ENCODE measurements at places on chromosomes 7 and 10.
A peak's percentile ranks its signal among the peaks of the same experiment; 100 is the strongest.

- no peak for DNase-seq
Observed at GRCh38 chr10:104690959-104691358, 49.9 kb downstream of the SORCS3 start.

- DNase-seq, result no peak
Observed at GRCh38 chr7:46212425-46213153, 291.5 kb upstream of the IGFBP3 start.

DNA sequence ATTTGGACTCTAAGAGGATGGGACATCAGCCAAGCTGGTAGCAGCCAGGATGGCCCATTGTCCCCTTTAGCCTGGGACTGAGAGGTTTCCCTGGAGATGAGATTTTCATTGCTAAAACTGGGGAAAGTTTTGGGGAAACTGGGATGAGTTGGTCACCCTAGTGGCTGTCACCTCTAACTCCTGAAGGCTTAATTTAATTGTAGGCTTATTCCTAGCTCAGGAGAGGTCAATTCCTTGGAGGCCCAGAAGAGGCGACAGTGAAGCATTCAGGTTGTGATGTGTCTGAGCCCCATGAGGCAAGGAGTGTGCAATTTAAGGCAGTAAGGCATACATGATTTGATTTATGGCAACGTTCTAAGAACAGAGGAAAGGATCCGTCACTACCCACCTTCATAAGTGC lies 24.9 kb upstream of the JAZF1 start:
- DNase-seq, result no peak

- no peak for DNase-seq
Observed at GRCh38 chr10:58140691-58141347, 126.9 kb downstream of the IPMK start.

GRCh38 chr7:155911471-155912105 lies 99.3 kb upstream of the SHH start:
- DNase-seq, result no peak

- no peak for DNase-seq
Observed at GRCh38 chr10:24569330-24569796, 154.3 kb downstream of the ARHGAP21 start.

- DNase-seq, result no peak
Observed at GRCh38 chr10:49384268-49384953, 11.5 kb downstream of the DRGX start.

- no peak for DNase-seq
Observed at GRCh38 chr7:51318001-51318400, 1.4 kb upstream of the COBL start.

DNA sequence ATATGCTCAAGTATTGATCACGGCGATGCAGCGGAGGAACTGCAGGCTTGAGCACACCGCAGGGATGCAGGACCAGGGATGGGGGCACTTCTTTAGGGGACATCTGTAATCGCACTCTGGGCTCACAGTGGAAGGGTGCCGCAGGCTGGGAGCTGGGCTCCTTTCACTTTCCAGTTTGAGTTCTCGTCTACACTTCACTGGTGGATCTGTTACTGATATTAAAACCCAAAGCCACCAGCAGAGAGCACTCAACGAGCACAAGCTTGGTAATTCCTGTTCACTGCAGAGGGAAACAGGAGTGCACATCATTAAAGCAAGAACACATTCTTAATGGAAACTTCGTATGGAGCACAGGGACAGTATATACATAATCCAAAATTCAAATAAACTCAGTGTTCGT lies 91.3 kb downstream of the PARD3 start:
- peak; percentile 44 for DNase-seq

DNA sequence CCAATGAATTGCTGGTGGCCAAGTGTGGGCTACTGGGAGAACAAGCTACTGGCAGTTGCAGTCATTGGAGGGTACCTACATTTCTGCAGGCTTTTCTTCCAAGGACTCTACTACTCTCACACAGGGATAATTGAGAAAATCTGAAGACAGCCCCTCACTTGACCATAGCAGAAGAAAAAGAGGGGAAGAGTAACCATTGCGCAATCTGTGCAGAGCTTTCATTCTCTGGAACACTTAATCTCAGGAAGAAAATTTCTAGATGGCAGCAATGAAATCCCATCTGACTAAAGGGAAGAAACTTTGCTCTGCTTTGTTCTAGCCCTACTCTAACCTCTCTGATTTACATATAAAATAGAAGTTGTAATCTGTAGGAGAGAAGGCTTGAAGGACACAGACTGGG lies 1239.6 kb upstream of the SORCS1 start:
- no peak for DNase-seq

DNA sequence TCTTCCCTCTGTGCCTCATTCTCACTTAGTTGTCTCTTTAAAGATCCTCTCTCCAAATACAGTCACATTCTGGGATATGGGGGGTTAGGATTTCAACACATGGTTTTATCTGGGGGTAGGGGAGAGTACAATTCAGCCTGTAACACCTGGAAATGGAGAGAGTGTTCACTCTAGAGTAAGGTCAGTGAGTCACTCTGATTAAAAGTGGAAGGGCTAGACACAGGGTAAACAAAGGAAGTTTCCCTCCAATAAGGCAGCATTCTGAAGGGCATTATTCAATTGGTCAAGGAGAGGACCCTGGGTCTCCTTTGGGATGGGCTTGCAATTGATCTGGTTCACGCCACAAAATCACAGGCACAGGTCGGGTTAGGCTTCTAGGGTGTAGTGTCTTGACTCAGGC lies 232.8 kb upstream of the NPSR1 start:
- no peak for DNase-seq

GRCh38 chr10:102635377-102635776 lies 8.9 kb upstream of the TRIM8 start:
- DNase-seq, result no peak

DNA sequence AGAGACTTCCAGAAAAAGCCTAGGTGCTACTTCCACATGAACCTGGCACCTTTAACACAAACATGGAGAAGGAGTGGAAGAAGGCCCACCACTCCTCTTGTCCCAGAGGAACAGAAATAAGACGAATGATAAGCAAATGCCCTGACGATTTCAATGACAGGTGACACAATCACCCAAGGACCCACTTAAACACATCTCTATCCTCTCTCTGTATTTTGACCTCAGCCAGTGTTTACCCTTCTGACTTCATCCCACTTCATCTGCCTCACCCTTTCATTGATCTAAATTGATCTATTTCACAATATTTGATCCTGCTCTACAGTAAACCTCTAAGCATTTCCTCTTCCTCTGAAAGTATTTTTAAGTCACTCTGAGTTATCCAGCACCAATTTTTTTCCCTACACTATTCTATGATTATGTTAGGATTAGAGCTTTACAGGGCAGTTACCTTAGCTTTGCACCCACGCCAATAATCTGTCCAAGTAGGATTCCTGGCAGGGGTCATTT lies 9.1 kb downstream of the GOT1 start:
- DNase-seq, result no peak

DNA sequence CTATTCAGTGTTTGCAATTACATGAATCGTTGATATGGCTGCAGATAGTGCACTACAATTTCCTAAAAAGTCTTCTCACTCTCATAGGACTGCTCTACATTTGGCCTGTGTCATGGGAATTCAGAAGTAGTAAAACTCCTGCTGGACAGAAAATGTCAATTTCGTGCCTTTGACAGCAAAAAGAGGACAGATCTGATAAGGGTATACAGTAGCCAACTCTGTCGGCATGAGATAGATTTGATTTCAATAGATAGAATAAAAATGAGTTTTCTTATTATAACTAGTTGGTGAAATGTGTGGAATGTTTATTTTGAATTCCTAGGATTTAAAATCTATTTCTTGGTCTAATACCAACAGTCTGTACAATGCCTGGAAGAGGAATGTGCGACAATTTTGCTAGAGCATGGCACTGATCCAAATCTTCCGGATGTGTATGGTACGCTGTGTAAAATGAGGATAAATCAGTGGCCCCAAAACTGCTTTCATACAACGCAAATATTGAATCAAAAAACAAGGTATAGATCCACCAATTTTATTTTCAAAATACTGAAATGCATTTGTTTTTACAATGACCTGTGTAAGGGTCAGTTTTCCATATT lies 133.5 kb upstream of the CDK13 start:
- no peak for DNase-seq

GRCh38 chr7:27603813-27604212 lies 58.9 kb downstream of the HIBADH start:
- DNase-seq, result no peak

DNA sequence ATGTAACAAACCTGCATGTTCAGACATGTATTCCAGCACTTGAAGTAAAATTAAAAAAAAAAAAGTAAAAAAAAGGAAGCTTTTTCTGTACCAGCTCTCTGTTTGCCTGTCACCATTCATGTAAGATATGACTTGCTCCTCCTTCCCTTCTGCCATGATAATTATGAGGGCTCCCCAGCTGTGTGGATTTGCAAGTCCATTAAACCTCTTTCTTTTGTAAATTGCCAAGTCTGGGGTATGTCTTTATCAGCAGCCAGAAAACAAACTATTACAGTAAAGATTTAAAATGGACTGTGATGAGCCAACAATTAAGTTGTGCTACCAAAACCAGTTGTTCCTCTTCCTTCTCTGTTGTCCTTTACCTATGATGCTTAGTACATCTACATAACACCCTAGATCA lies 619.6 kb downstream of the ARL4A start:
- DNase-seq, result no peak

- peak; percentile 70 for DNase-seq
Observed at GRCh38 chr7:142866361-142867096, 11.7 kb downstream of the EPHB6 start.

- no peak for DNase-seq
Observed at GRCh38 chr7:110187877-110188554, 902.9 kb upstream of the LRRN3 start.

- DNase-seq, result peak; percentile 24
Observed at GRCh38 chr7:121020249-121020988, 31.9 kb downstream of the CPED1 start.

DNA sequence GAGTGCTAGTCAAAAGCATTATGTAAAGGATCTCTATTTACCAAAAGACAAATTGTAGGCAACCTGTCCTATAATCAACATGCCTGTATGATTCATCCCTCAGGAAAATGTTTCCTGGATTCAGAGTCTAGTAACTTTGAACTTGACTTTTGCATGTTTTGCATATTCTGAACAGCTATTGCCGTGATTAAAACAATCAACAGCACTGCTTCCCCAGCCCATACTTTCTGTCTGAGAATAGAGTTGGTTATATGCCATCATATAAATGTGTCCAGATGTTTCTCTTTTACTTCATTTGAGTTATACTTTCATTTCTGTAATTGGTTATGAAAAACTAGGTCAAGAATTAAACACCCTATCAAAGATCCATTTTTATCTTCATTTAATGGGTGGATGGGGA lies 83.5 kb downstream of the ZMYND11 start:
- no peak for DNase-seq

DNA sequence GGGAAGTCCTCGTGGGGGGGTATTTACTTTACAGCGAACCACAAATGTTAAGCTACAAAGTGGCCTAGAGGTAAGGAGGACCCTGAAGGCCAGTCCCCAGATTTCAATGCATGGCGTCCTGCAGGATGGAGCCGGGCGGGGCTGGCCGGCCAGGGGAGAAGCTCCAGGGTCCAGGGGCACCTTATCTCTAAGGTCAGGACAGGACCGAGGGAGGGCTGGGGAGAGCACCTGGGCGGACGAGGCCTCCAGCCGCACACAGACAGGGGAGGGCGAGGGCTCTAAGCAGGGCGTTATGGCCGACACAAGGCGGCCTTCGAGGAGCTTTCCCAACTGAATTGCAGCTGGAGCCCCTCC lies 96.4 kb upstream of the DIP2C start:
- DNase-seq, result no peak

GRCh38 chr7:11355399-11356005 lies 381.8 kb downstream of the PHF14 start:
- no peak for DNase-seq

- DNase-seq, result no peak
Observed at GRCh38 chr7:33412331-33412730, 283.0 kb downstream of the BBS9 start.

GRCh38 chr10:45593938-45594275 lies 78.7 kb downstream of the ZFAND4 start:
- no peak for DNase-seq

DNA sequence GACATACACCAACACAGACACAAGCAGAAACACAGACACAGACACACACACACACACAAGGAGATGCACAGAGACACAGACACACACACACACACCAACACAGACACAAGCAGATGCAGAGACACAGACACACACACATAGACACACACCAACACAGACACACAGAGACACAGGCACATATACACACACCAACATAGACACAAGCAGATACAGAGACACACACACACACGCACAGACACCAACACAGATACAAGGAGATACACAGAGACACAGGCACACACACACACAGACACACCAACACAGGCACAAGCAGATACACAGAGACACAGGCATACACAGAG lies 347.2 kb upstream of the KLF6 start:
- DNase-seq, result no peak

GRCh38 chr10:103712898-103713498 lies 142.4 kb downstream of the SH3PXD2A start:
- DNase-seq, result peak; percentile 62

DNA sequence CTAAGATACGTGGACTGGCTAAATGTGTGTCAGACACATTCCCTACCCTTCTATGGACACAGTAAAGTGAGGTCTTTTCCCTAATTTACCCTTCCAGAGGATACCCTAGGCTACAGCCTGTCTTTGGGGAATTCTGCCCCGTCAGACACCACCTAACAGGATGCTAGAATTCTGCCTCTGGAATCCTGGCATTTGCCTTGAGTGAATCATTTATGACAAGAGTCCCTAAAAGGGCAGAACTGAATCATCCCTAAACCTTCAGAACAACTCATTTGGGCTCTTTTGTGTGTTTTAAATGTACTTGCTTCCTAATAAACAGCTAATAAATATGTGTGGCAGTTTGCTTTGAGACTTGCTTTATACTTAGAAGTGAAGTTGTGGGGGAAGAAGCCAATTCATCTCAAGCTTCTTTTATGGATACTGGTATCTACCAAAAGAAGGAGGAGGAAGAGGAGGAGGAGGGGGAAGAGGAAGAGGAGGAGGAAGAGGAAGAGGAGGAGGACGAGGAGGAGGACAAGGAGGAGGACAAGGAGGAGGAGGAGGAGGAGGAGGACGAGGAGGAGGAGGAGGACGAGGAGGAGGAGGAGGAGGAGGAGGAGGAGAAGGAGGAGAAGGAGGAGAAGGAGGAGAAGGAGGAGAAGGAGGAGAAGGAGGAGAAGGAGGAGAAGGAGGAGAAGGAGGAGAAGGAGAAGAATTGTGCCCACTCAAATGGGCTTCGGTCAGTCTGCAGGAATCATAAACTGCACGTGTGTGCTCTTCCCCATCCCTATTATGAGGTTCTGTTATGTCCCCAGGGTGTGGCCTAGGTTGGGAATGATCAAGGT lies 27.1 kb downstream of the PARP12 start:
- peak; percentile 47 for DNase-seq

GRCh38 chr7:152617056-152617455 lies 58.9 kb downstream of the XRCC2 start:
- DNase-seq, result no peak

GRCh38 chr7:82697897-82698296 lies 254.3 kb upstream of the CACNA2D1 start:
- no peak for DNase-seq

DNA sequence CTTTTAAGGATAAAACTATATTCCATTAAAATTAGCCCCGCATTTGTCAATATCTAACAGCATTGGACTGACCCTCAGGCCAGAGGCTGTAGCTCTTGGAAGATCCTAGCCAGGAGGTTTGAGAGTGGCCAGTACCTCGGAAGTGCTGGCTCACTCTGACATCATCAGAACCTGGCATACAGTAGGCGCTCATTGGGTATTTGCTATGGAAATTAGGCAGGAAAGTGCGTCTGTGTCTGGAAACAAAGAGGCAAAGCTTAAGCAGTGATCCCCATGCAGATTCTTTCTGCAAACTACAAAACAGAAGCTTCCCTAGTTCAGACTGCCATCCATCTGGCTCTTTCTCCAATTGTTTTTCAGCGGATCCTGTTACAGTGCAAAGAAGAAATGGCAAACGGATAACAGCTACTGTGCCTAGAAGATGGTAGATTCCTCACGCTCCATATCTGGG lies 1.7 kb upstream of the PRKCQ start:
- peak; percentile 44 for DNase-seq
